ENCODE measurements at places on chromosomes 5 and 9.

DNA sequence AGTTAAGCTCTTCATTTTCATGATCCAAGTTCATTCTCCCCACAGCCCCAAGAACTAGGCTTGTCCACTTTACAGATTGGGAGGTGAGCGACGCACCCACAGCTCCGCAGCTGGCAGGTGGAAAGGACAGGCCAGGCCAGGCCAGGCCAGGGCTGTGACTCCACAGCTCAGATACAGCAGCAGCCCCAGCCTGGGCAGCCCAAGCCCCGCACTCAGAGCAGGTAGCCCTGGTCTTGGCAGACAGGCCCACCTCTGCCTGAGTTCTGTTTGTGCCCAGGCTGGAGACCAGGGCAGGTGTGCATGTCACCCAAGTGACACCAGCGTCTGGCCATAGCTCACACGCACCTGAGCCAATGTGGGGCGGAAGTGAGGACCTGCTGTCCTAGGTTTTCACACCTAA, 124.7 kb downstream of the WNK2 start:
- no peak for DNase-seq

- no peak for DNase-seq
Observed at GRCh38 chr5:56668996-56669395, 146.4 kb upstream of the MAP3K1 start.

DNA sequence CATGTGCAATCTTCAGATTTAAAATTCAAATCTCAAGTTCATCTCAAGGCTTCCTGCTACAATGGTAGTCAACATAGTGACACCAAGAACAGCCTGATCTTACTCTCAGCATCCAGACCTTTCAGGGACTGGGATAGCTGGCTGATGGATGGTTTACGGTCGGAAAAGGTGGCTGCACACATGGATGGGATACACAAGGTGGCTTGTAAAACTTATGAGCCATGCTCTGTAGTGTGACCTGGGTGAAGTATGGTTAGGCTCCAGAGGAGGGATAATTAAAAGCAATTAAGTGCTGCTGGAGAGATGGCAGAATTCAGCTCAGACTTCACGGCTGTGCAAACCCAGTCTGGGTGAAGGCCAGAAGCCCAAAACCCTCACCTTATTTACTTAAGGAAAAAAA, 379.5 kb downstream of the NFIB start:
- DNase-seq: no peak

- no peak for DNase-seq
Observed at GRCh38 chr9:83322438-83322837, 215.8 kb downstream of the FRMD3 start.

GRCh38 chr5:61327760-61328753, 4.0 kb upstream of the ZSWIM6 start:
- DNase-seq: peak; percentile 71

- DNase-seq: no peak
Observed at GRCh38 chr5:104186100-104186499, 623.5 kb upstream of the NUDT12 start.

DNA sequence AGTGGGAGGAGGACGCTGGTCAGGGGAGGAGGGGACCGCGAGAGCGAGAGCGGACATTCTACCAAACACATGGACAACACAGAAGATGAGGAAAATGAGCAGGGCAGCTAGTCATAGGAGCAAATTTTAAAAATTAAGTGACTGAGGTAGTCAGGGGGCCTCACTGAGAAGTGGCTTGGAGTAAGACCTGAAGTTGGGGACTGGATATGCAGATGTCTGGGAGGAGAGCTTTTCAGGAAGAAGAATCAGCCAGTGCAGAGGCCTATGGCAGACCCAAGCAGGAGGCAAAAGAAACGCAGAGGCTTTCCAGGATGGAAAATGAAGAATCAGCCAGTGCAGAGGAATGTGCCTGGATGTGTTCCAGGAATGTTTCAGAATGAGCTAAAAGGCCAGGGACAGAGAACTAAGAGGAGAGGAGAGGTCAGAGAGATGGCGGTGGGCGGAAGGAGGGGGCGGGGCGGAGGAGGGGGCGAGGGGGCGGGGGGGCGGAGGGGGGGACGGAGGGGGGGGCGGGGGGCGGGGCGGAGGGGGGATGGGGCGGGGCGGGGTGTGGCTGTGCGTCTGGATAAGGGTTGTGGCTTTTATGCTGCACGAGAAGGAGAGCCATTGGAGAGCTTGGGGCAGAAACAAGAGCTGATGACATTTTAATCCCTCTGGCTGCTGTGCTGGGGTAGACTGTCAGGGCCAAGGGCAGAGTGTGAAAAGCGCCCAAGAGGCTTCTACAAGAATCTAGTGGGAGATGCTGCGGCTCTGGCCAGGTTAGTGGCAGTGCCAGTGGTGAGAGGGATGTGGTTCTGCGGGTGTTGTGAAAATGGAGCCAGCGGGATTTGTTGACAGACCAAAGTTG, 129.6 kb downstream of the KCNIP1 start:
- peak; percentile 74 for DNase-seq

Measured in H54 (cell line).